ENCODE measurements at places on chromosomes 2 and 18.

- no peak for DNase-seq
Observed at GRCh38 chr2:239009589-239009961, 161.7 kb downstream of the TWIST2 start.

DNA sequence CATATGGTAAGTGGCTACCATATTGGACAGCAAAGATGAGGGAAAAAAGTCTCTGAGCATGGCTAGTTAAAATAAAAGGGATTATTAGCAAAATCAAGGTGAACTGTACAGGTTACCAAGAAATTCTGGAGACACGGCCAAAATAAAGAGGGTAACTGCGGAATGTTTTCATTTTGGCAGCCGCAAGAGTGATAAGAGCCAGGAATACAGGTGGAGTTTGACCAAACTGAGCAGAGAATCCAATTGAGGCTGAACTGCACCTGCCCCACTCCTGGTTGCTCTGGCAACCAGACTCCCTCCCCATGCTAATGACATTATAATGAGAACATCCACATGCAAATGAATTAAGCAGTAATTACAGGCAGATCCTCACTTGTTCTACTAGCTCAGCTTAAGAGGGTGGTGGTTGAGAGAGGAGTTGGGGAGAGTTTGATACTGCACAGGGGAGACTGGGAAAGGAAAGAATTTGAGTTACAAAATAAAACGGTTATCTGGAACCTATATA, 18.8 kb upstream of the EPHA4 start:
- no peak for DNase-seq

DNA sequence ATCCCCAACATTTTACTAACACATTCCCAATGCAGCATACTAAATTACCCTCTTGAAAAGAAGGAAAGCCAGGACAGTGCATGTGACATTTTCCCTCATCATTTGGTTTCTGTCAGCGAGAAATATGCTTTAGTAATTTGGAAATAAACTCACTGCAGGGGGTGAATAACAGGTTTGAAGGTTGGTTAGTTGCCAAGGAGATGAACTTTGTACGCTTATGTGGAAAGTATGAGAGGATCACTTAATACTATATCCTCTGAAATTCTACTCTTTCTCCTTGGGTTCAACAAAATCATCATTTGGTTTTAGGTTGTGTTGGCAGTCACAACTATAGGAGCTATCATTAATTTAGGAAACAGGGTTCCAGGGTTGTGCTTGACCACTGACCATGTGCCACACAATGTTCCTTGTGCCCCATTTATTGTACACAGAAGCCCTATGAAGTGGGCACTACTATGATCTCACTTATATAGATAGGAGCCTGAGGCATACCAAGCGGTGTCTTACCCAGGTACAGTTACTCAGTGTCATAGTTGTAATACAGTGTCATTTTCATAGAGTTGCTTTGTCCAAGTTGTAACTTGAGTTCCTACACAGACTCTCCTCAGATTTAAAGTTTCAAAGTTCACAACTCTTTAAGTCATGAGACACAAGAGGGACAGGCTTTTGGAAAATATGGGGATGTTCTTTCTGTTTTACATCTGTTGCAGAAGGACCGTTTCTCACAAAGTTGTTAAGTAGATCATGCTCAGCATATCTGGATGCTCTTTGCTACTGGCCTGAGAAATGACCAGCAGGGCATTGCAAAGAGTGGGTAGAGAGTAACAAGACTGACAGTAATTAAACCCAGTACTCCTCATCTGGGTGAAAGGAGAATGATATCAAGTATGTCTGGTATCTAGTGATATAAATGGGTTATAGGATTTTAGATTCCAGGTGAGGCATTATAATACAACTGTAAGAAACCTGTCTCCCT, 91.8 kb downstream of the MAP4K4 start:
- DNase-seq, result no peak

DNA sequence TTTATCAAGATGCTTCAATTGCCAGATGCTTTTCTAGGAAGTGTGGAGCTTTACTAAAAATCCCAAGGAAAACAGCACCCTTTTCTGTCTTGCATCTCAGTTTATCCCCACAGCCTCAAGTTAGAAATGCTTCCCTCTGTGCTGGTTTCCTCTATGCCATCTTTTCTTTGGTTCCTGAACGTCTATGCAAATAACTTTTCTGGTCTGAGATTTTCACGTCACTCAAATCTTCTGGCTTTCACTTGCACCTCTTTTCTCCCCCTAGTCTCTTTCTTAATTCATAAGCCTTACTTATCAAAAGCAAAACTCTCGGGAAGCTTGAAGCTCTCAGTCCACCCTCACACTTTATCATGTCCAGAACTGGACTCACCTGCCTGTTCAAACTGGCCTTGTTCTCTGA, 33.9 kb downstream of the ARHGAP25 start:
- no peak for DNase-seq

DNA sequence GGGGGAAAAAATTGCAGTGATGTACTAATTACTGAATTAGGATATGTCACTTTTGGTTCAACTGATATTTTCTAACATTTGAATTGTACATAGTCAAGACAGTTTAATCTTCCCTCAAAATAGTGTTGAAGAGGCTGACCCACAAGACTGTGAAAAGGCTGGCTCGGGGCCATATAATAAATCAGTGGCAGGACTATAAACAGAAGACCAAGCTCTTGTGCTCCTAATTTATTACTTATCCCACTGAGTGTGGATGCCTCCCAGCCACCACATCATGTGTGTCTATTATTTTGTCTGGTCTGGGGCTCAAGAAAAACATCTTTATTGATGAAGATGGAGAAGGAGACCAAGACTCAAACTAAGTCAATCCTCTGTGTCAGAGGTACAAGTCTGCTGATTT, 64.4 kb downstream of the PLEKHM3 start:
- no peak for DNase-seq

DNA sequence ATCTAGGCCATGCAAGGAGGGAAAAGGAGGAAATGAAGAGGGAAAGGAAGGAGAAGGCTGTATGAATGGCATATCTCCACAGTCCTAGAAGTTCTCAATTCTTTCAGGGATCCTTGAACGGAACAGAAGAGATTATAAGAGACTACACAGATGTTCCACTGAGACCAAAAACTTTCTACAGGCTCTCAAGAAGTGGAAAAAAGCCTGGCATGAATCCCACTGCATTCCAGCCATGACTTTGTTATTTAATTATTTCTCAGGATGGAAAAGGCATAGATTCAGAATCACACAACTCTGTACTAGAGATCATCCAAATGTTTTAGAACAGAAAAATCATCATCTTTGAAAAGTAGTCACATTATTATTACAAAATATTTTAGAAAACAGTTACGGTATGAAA, 131.7 kb upstream of the CDH20 start:
- DNase-seq, result no peak

DNA sequence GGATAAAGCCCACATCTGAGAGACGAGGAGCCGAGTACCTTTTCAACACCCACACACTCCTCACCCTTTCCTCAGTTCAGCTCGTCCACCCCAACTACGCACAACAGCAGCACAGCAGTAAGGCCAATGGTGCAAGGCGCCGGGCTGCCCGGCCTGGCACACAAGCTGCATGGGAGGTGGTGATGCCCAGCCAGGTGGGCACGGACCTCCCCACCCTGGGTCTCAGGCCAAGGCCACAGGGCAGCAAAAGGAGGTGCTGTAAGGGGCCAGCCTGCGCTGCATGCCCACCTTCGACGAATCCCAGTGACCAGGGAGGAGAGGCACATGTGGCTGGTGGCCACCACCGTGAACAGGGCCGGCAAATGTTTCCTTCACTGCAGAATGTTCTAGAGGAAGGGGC, 36.5 kb upstream of the MLPH start:
- no peak for DNase-seq

GRCh38 chr2:186459009-186459408, 27.1 kb upstream of the ZC3H15 start:
- no peak for DNase-seq

DNA sequence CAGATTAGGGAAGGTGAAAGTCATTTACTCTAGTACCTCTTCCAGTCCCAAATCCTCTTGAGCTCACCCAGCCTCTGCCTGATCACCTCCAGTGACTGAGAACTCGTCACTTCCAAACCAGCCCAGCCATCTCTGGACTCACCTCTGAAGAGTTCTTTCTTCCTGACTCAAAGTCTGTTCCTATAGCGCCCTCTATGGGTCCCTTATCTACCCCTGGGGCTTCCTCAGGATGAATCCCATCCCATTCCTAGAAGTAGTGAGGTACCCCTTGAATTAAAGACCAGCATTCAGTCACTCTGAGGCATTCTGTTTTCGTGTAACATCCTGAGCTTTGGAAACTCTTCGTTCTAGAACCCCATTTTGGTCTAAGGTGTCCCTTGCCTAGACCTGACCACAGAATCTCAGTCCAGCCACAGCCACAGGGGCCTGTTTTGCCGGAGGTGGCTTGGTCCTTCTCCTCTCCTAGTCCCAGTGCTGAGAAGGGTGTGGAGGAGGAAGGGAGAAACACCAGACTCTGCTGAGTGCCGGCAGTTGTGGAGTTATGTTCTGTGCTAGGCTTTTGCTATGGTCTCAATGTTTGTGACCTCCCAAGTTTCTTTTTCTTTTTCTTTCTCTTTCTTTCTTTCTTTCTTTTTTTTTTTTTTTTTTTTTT, 32.7 kb downstream of the SIX3 start:
- peak; percentile 5 for DNase-seq

GRCh38 chr18:58033216-58033615, 10.8 kb upstream of the NEDD4L start:
- DNase-seq, result no peak

DNA sequence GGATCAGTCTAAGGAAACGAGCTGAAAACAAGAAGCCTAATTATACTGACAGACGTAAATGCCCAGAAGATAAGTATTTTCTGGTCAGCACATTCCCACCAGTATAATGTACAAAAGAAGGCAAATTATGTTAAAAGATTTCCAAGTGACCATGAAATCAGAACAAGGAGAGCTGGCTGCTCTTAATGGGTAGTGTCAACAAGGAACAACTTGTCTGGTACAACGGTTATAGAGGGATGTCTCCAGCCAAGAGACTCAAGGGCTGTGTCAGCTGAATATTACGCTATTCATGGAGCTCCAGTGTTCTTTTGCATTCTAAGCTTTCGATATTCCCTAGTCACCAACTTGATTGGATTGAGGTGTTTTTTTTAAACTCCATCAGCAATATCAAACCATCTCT, 8.6 kb upstream of the L3MBTL4 start:
- no peak for DNase-seq

- no peak for DNase-seq
Observed at GRCh38 chr18:62017618-62018017, 124.8 kb upstream of the RNF152 start.

DNA sequence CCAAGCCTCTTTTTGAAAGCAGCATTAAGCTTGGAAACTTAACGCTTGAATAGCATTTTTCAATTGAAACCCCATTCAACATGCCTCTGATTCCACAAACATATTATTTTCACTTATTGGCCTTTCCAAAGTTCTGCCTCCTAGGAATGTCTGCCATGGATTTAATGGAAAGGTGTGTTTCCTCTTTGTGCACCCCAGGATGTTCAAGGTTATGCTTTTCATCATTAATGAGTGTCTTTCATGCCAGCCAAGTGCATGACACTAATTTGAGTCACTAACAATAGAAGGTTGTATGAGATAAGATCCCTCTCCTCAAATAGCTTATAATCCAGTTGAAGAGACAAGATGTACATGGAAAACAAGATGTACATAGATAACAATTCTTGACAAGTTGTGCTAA, 84.7 kb downstream of the ALPK2 start:
- DNase-seq, result no peak

DNA sequence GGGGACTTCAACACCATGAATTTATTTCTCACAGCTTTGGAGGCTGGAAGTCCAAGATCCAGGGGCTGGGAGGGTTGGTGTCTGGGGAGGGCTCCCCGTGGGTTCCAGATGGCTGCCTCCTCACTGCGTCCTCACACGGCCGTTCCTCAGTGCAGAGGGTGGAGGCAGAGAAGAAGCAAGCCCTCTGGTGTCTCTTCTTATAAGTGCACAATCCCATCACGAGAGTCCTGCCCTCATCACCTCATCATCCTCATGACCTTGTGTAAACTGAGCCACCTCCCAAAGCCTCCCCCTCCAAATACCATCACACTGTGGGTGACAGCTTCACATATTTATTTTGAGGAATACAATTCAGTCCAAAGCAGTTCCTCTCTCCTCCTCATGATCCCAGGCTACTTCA, 26.3 kb downstream of the TMEM163 start:
- DNase-seq, result no peak

- DNase-seq, result no peak
Observed at GRCh38 chr2:238425979-238426567, 654 bp upstream of the ASB1 start.

GRCh38 chr18:28854964-28855363, 678.0 kb upstream of the CDH2 start:
- DNase-seq, result no peak

DNA sequence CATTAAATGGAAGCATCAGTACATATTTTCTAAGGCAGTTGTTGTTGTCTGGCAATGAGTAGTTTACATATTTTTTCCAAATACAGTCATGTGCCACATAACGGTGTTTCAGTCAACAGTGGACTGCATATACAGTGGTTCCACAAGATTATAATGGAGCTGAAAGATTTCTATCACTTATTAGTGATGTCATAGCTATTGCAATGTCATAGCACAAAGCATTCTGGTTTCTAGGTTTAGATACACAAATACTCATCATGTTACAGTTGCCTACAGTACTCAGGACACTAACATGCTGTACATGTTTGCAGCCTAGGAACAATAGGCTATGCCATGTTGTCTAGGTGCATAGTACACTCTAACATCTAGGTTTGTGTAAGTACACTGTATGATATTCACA, 45.0 kb downstream of the RND3 start:
- no peak for DNase-seq

DNA sequence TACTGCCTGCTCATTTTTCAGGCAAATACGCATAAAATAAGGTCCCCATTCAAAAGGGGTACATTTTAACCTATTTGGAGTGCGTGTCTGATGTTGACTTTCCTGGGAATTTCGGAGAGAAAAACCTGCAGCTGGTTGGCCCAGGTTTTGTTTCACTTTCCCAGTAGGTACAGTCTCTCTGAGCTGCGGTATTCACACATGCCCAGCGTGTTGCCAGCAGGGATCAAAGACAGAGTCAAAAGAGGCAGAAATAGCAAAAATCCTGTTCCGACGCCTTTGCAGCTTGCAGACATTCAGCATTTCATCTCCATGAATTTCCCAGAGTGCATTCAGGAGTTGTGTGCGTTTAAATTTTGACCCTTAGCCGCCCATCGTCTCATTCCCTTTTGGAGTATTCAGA, 855.4 kb upstream of the CELF4 start:
- DNase-seq, result no peak

DNA sequence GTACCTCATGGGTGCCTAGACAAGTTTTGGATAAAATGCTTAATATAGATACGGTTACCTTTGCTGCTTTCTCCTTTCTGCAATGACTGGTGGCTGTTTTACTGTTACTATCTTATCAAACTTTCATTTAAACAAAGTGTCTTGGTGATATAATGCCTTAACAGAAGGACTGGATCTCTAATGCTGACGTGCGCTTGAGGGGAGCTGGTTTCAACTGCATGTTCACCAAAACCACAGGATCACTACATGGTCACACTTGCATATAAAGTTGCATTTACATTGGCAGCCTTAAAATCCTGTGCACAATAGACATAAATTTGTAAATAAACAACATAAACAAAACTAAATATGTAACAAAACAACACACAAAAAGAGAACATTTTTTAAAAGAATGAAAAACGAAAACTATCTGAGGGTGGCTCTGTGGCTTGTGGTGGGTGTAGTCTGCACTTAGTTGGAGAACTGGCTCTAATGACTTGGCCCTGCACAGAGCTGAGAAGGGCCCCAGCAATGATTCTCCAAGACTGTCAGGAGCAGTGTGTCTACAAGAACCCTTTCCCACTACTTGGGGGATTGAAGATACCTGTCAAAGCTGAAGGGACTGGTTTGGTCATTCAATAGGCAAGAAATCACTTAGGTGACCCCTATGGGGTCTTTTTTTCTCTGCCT, 135.5 kb downstream of the UXS1 start:
- DNase-seq, result no peak
